ENCODE measurements at places on chromosomes 12 and 14. TPM values are rescaled to one million over a fixed set of nuclear protein-coding genes. Genes with fewer than 3 reads are reported as not detected.

The OTX2 gene
- polyA plus RNA-seq: not detected

GRCh38 chr14:93629643-93630042 lies 158.6 kb downstream of the PRIMA1 start:
- no peak for DNase-seq

The MYH6 gene
- not detected for polyA plus RNA-seq

GRCh38 chr14:33567023-33567728 lies 383.7 kb downstream of the EGLN3 start:
- DNase-seq: no peak

- DNase-seq: peak; percentile 77
These were observed 26.2 kb downstream of the KITLG start for GRCh38 chr12:88553941-88554658.

The ARHGAP9 gene
- polyA plus RNA-seq: not detected

DNA sequence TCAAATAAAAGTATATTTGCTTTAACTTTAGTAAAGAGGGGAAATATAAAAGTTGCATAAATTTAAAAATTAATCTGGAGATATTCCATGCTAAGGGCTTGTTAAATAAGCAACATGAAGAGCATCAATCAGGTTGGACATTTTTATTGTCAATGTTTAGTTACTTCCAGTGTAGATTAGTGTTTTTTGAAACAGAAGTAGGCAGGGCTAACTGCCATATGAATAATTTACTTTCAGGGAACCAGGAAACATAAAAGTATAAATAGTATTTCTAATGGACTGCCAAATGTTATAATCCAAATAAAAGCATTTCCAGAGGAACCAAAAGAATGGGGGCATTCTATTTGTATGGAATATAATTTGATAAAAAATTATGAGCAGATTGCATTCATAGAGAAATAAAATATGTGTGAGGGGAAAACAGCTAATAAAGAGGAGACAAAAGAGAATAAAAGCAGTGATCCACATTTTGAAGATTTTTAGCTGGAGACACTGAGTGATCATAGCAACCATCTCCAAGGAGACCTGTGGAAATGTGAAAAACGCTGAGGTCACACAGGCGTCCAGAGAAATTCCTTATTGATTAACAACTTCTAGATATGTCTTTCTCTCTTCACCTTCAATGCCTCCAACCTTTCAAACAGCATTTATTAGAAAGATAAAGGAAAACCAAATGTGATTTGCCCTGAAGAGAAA lies 70.8 kb downstream of the SRGAP1 start:
- peak; percentile 52 for DNase-seq

DNA sequence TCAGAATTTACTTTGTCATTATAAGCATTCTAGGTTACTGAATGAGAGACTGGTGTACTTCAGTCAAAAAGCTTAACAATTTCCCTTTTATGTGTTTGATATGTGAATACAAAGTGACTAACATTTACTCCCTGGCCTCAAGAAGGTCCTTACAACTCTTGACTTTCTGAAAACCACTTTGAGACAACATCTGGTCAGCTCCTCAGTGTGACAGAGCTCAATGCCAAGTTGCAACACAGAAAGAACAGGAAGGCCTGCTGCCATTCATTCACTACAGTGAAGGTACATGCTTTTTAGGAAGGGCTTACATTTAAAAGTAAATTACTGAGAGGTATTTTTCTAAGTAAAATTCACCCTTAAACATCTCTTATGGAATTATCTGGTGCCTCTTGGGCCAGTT lies 2.3 kb upstream of the NAA30 start:
- DNase-seq: no peak

DNA sequence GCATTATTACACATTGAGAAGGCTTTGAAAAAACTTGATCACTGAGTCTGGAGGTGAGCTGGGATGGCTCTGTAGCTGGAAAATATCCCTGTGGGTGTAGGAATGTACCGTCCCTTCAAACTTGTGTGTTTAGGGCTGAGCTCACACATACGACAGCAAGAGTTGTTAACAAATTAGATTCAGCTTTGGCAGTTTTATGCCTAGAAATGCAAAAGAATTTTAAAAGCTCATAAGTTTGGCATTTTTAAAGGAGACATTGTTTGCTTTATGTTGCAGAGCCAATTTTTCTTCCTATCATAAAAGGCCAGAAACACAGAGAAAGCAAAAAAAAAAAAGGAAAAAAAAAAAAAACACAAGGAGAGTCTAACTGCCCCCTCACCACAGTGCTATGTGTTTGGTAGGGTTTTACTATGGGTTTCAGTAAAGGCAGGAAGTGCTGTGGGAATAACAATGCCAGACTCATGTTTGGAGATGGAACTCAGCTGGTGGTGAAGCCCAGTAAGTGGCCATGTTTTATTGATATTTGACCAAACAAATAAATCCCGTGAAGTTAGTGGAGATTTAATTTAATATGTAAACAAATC lies 78.4 kb downstream of the DAD1 start:
- no peak for DNase-seq

DNA sequence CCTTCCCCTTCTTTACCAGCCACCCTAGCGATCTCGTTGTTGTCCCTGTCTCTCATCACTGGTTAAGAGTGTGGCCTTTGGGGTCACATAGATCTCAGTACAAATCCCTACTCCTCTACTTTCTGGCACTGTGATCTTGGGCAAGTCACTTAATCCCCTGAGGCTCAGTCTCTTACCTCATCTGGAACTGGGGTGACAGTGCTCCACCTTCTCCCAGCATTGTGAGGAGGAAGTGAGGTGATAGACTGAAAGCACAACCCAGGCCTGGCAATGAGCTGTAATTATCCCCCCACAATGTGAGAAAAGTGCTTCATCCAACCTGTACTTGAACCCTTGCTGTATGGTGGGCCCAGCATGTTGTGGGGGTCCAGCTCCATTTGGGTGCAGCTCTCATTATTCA lies 48.0 kb downstream of the IRAK3 start:
- no peak for DNase-seq

DNA sequence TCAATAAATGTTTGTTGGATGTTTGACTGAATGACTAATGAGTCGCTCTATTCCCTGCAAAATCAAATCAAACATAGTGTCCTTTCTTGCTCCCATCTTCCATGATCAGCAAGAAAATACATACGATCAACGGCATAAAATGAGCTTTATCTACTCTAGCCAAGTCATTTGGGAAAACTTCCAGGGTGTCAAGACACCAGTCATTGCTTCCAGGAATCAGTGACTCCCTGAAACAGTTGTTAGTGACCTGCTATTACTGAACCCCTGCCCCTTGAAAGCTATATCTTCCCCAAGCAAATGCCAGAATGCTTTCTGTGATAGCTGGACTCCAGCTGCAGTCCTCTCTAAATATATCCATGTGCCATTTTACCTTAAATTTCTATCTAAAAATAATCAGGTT lies 169.5 kb upstream of the SSTR1 start:
- DNase-seq: no peak

GRCh38 chr12:49043856-49044258 lies 16.7 kb downstream of the KMT2D start:
- peak; percentile 19 for DNase-seq

DNA sequence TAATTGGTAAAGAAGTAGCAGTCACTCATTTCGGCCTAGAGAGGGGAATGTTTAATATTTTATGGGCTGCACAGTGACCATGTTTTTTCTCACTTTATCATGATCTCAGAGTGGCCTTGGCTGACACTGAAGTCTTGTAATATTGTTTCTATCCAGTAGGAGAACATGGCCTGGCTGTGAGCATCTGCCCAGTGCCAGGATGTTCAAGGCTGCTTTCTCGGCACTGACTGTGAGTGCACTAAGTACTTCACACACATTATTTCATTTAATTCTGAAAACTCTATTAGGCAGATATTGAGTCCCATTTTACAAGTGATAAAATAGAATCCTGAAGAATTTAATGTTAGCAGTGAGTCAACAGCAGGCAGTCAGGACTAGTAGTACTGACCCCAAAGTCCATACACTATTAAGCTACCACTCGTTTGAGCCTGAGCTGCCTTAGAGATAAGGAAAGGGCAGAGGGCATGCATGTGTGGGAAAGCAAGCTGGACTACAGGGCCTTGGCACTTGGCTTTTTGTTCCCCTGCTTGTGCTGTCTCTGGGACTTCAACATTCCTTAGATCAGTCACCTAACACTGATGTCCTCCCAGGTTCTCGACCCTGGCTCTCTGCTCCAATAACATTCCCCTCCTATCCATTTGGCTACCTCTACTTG lies 42.2 kb upstream of the APPL2 start:
- no peak for DNase-seq

GRCh38 chr14:100602621-100603230 lies 15.5 kb upstream of the BEGAIN start:
- no peak for DNase-seq

- no peak for DNase-seq
These were observed 13.8 kb downstream of the RFLNA start for GRCh38 chr12:124308741-124309140.

DNA sequence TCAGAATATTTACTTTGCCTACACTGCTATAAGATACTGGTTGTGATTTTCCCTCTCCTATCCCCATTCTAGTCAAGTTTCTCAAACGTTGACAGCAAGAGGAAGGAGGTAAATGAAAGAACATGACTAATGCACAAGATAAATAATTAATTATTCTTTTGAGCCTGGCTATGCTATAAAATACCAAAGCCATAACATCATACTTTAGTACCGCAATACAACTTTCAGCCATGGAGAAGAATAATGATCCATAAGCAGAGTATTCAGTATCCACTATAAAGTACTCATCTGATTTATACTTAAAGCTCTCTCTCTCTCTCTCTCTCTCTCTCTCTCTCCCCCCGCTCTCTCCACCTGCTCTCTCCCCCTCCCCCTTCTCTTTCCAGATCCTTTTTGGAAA lies 41.3 kb downstream of the TDG start:
- peak; percentile 73 for DNase-seq

The TPPP2 gene
- polyA plus RNA-seq: not detected

GRCh38 chr12:50637870-50638481 lies 125.9 kb upstream of the ATF1 start:
- peak; percentile 45 for DNase-seq

The FBXO21 gene
- 41.9 TPM for polyA plus RNA-seq

GRCh38 chr12:75087654-75088053 lies 122.0 kb downstream of the KCNC2 start:
- DNase-seq: no peak

- no peak for DNase-seq
These were observed 50.5 kb downstream of the IRF2BPL start for GRCh38 chr14:76977793-76978720.

The MFAP5 gene
- polyA plus RNA-seq: 17.7 TPM

- DNase-seq: peak; percentile 44
These were observed 74.2 kb downstream of the RBM19 start for GRCh38 chr12:113891739-113892520.

DNA sequence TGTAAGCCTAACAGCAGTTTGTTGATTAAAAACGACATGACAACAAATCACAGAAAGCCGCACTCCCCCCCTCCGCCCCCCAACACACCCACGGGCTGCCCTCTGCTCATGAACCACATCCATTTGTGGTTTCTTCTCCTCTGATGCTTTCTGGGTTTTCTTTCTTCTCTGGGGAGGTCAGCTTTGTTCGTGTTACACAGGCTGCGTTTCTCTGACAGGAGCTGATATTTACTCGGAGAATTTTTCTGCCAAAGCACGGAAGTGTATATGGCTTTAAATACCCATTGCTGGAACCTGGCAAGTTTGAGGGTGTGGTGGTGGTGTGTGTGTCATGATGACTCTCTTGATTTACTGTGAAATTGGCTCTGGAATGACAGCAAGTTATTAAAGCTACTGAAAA lies 883.7 kb upstream of the TMEM132C start:
- DNase-seq: peak; percentile 57

The LTB4R2 gene
- polyA plus RNA-seq: 7.3 TPM

GRCh38 chr14:63301891-63302534 lies 16.7 kb downstream of the GPHB5 start:
- no peak for DNase-seq

- no peak for DNase-seq
These were observed 151.9 kb upstream of the NRXN3 start for GRCh38 chr14:78018283-78018682.

GRCh38 chr14:65414961-65415589 lies 2.5 kb downstream of the FUT8 start:
- no peak for DNase-seq

- no peak for DNase-seq
These were observed 100.3 kb downstream of the PTCSC3 start for GRCh38 chr14:36076197-36076596.

The CELA1 gene
- not detected for polyA plus RNA-seq

GRCh38 chr12:60926256-60926655 lies 1330.4 kb downstream of the SLC16A7 start:
- DNase-seq: no peak

GRCh38 chr12:108622421-108622820 lies 11.3 kb downstream of the SELPLG start:
- DNase-seq: no peak

- no peak for DNase-seq
These were observed 19.3 kb upstream of the KCNH3 start for GRCh38 chr12:49519574-49519936.

DNA sequence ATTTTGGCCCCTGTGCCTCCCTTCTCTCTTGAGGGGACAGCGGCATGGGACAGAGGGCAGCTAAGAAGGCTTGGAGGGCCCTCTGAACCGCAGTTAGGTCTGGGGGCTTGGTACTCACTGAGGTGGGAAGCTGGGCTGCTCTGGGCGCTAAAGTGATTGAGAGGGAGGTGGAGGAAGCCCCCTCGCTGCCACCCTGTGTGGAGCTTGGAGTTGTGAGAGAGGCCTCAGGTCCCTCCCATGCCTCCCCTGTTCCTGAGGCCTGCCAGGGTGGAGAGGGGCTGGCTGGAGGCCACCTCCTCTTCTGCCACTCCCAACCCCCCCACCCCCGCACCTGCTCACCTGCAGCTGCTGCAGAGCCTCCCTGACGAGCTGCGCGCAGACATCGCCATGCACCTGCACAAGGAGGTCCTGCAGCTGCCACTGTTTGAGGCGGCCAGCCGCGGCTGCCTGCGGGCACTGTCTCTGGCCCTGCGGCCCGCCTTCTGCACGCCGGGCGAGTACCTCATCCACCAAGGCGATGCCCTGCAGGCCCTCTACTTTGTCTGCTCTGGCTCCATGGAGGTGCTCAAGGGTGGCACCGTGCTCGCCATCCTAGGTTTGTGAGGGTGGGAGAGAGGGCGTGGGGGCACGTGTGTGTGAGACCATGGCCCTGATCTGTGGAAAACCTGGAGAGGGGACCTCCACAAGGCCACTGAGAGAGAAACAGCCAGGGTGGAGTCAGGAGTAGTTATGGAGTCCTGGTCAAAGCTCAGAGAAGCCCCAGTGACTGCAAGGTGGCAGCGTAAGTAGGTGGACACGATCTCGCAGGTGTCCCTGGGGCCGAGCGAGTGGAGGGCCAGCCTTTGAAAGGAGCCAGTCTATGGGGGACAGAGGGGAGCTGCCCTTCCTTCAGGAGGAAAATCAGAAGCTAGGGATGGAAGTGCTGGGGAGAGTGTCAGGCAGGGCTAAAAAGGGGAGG lies 11.2 kb downstream of the KCNH3 start:
- no peak for DNase-seq
